Hindlimb muscle (tissue), 1 donor: ENCODE measurements at places on chromosomes 5 and 9. TPM values are rescaled to one million over a fixed set of nuclear protein-coding genes. Genes with fewer than 3 reads are reported as not detected.

The FOXD4L6 gene
- polyA plus RNA-seq, result not detected

The DDX4 gene
- polyA plus RNA-seq, result 0.23 TPM

The FOXD4 gene
- polyA plus RNA-seq, result 2.7 TPM

The FBLL1 gene
- polyA plus RNA-seq, result 2.4 TPM

The KIF4B gene
- polyA plus RNA-seq, result not detected

The SLC38A9 gene
- polyA plus RNA-seq, result 13.0 TPM

The GPX8 gene
- 45.2 TPM for polyA plus RNA-seq
